ENCODE measurements at places on chromosomes 5 and 9.

- DNase-seq, result no peak
Observed at GRCh38 chr9:89524963-89525362, 27.1 kb upstream of the SEMA4D start.

DNA sequence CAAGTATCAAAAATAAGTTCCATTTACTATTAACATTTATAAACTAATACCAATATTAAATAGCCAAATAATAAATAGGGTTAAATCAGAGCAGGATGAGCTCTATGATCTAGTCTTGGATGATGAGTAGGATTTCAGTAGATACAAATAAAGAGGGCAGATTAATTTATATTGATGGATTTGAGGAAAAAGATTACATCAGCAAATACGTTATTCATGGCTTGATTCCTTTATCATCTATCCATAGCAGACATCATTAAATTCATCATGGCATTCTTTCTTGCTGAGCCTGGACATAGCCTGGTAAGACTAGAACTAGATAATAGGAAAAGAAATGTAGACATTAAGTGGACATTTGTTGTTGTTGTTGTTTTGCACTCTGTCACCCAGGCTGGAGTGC lies 13.4 kb upstream of the MSMP start:
- no peak for DNase-seq

- no peak for DNase-seq
Observed at GRCh38 chr9:125929846-125930245, 182.7 kb downstream of the PBX3 start.

- DNase-seq, result no peak
Observed at GRCh38 chr5:77152441-77152840, 58.0 kb upstream of the PDE8B start.

DNA sequence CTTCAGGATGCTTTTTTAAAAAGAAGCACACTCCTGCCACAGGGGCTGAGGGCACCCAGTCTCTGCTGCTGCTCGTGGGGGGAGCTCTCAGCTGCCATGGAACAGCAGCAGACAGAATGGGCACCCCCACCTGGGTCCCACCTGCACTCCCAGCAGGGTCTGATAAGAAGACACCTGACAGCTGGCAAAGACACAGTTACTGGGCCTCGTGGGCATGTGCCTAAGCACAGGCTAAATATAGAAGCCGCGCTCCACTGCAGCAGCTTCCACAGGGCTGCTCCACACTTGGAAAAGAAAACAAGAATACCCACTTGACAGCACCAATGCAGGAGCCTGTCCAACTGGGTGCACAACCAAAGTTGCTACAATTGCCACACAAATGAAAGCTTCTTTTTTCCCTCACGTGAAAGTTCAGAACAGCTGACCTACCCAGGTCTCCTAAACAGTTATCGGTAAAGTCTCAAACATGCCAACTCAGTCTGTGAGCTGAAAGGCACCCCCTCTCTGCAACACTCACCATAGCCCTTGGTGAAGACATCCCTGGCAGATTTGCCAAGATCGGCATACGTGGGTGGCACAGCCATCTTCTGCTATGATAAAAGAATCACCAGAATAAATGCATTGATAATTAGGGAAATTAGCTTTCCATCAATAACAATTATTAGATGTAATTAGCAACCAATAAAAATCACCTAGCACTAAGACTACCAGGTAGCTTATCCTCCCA lies 12.2 kb downstream of the VDAC1 start:
- DNase-seq, result no peak

DNA sequence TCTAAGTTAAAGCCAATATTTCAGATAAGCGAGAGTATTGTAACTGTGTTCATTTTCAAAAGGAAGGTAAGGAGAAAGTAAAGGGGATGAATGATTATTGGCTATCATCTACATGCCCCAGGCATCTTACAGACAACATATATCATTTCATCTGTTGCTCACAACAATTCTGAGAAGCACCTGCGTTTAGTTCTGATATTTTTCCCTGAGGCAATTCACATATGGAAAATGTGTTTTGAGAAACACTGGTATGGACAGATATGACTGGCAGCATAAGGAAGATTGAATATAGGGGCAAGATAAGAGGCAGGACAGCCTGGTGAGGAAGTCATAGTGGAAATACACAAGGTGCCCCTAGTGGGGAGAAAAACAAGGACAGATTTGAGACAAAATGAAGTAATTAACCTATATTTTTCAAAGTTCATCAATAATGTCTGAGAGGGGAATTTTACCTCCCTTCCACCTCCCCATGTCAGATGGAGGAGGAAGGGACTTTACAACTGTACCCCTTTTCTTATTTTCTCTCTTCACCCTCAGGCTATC lies 87.7 kb upstream of the TRIM32 start:
- no peak for DNase-seq

DNA sequence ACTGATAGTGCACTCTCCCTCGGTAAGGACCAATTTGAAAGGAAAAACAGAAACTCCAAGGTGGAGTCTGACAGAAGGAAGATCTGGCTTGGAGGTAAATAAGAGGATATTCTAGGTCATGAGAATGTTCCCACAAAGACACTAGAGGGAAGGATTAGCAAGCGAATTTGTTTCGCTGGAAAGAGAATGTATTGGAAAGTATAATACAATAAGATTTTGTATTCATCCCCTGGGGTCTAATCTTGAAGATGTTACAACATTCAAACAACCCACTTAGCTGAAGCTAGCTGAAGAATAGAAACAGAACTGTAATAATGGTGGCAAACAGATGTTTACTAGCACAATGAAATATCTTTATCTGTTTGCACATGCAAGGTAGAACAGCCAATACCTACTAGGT lies 158.7 kb downstream of the GNAQ start:
- no peak for DNase-seq

- no peak for DNase-seq
Observed at GRCh38 chr5:54894957-54895815, 90.2 kb downstream of the ESM1 start.

DNA sequence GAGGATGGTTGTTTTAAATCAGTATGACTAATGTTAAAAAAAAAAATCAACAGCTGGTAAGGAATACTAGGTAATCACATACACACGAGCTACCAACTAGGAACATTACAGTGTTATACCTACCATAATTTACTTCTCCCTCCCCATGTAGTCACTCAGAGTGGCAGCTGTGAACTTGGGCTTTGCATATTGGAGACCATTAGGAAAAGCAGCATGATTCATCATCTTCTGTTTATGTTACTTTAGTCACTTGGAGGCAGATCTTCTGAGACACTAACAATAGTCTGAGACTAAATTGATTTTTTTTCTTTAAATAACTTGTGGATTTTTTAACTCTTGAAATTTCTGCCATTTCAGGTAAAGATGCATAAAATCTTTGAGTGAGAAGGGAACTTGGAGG lies 141.5 kb upstream of the NR4A3 start:
- peak; percentile 17 for DNase-seq

GRCh38 chr5:76861612-76862011 lies 11.8 kb downstream of the S100Z start:
- DNase-seq, result no peak

- DNase-seq, result no peak
Observed at GRCh38 chr9:90830051-90830450, 28.4 kb downstream of the SYK start.

GRCh38 chr5:122312591-122313406 lies 762 bp downstream of the SNCAIP start:
- no peak for DNase-seq

- no peak for DNase-seq
Observed at GRCh38 chr9:36503172-36504088, 69.3 kb upstream of the MELK start.

GRCh38 chr9:36967997-36968396 lies 66.1 kb downstream of the PAX5 start:
- DNase-seq, result no peak

DNA sequence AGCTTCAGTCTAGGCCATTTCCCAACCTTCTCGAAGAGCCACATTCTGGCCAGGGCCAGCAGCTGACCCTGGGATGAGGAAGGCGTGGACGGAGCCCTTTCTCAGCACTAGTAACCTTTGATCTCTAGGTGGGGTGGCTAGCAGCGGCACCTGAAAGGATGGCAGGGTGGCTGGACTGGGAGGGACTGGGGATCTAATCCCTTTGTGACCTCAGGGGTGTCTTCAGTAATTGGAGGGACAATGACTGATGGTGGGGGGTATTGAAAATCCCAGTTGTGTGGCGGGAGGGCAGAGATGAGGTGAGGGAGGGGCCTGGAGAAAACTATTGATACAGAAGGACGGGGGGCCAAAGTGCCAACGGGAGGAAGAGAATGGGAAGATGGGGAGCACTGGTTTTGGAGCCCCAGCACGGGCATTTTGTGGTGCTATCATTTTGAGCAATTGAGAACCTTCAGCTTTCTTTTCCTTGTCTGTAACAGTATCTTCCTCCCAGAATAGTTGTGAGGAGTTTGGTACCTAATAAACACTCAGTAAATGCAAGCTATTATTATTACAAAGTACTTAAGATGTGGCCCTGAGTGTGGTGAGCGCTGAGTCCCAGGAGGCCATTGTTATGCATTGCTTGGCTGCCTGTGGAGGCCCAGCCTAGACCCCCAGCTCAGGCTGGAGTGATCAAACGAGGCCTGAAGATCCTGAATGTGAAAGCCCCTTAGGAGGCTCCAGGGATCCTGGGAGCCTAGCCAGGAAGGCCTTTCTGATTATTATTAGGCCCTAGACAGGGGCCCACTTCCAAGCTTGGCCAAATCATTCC lies 37.3 kb upstream of the UBE2D2 start:
- DNase-seq, result no peak

GRCh38 chr5:141439411-141440141 lies 9.3 kb downstream of the PCDHGA12 start:
- no peak for DNase-seq

DNA sequence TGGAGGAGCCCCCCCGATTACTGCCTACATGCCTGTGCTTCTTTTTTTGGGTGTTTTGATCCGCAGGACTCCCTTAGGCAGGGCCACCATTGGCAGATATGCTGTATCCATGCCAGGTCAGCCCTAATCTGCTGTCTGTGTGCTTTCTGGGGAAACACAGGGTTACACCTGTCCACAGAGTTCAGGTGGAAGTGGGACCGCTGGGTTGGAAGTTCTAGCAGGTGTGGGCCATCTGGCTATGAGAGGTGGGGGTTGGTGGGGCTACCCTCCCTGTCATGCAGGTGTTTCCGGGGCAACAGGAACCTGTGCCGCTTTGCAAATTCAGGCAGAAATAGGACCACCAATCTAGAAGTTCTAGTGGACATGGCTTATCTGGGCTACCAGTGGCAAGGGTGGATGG lies 17.0 kb downstream of the IFNE start:
- DNase-seq, result no peak

DNA sequence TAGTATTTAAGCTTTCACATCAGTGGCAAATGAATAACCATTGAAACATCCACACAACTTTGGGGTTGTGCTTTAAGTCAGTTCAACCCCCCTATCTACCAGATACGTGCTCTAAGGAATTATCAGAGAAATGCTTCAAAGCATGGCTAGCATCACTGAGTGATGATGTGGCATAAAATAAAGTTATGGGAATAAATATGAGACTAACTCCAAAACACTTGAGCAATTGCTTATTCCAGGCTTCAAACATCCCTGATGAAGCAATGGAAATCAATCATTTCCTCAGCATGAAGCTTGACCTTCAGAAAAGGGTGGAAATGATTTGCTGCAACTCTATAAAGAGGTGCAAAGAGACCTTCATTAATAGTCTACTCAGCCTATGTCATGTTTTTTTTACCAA lies 292.0 kb upstream of the SMC2 start:
- DNase-seq, result no peak

DNA sequence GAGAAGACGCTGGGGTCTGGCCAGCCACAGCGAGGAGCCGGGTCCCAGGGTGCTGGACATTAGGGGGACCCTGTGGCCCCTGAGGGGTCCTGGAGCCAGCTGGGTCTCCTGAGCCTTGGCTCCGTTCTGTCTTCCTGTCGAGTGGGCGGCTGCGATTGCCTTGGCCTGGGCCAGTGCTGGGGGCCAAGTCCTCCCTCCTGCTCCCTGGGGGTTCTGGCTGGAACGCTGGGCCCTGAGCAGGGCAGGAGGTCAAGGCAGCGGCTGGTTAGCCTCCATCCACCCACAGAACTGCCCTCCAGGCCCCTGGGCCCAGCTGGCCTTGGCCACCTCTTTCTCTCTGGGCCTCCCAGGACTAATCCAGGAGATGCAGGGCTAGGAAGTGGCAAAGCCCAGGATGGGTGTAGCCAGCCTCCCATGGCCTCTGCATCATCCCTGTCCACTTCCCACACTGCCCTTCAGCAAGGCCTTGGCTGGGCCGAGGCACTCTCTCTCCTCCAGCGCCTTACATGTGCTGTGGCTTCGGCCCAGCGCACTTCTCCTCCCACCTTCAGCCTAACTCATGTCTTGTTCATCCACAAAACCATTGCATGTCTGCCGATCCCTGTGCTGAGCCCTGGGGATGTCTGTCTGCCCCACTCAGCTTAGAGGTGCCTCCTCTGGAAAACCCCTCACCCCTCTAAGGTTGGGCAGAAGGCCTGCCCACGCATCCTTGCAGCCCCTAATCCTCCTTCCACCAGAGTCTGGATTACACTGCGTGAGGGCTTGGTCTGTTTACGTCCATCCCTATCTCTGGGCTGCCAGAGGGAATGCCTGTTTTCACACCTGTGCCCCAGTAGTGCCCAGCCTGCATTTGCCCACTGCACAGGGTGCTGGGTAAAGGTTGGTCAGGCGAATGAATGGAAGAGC lies 5.0 kb downstream of the LAMC3 start:
- no peak for DNase-seq

DNA sequence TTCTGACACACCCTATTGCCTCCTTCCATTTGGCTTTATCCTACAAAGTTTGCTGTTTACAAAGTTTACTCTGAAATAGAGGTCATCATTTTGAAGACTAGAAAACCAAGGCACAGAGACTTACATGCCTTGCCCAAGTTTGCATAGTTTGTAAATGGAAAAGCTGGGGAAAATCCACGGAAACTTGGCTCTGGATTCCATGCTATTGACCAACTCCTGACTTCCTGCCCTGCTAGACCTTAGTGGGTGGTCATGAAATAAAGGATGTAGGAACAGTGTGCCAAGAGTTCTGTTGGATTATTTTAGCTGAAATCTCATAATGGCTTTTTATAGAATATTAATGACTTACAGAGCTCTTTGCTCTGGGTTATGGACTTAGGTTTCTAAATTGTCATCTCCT lies 69.5 kb downstream of the GRIA1 start:
- no peak for DNase-seq

DNA sequence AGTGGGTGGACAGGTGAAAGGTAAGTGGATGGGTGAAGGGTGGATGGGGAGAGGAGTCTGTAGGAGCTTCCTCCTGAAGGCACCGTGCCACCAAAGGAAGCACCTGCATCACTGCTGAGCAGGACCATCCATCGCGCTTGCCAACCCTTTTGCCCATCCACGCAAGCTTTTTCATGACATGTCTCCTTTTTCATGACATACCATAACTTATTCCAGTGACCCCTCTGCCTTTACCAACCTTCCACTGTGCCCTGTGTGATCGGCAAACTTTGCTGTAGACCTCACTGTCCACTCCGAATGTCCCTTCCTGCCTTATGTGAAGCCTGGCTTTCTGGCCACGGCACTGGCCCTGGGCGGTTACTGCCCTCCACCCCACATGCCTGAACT lies 13.4 kb downstream of the FLT4 start:
- DNase-seq, result no peak

DNA sequence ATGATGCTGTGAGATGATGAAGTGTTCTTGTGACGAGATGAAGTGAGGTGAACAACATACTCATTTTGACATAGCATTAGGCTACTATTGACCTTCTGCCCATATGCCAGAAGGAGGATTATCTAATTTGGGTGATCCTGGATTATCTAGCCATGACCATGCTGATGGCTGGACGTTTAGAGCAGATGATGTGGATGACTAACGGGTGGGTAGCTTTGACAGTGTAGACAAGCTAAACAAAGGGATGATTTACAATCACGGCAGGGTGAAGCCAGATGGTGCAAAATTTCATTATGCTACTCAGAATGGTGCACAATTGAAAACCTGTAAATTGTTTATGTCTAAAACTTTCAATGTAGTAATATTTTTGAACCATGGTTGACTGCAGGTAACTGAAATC lies 2403.4 kb upstream of the ACO1 start:
- no peak for DNase-seq
